A549 treated with CpdA at 1 μM for 4 hours (cell line): ENCODE measurements at places on chromosomes 6 and 20. TPM values are rescaled to one million over a fixed set of nuclear protein-coding genes. Genes with fewer than 3 reads are reported as not detected.

The ADGRF5 gene
- not detected in 5 replicates for total RNA-seq

The MANEA gene
- total RNA-seq = 2.3 to 4.2 TPM (median 3.7 TPM) in 5 replicates

The SSTR4 gene
- total RNA-seq = not detected in 5 replicates

The SLC17A3 gene
- 0.95 to 1.5 TPM (median 1.2 TPM) in 5 replicates for total RNA-seq

The SLC4A11 gene
- total RNA-seq = 4.0 to 5.8 TPM (median 5.3 TPM) in 5 replicates

The FKBP1A gene
- total RNA-seq = 495 to 535 TPM (median 512 TPM) in 5 replicates
